ENCODE measurements at places on chromosomes 4 and X.

- no peak for DNase-seq
Measured at GRCh38 chrX:30027636-30028035, 187.7 kb upstream of the MAGEB2 start.

- no peak for DNase-seq
Measured at GRCh38 chr4:7721984-7722551, 217.6 kb downstream of the AFAP1 start.

- no peak for DNase-seq
Measured at GRCh38 chr4:148834804-148835631, 392.8 kb upstream of the NR3C2 start.

DNA sequence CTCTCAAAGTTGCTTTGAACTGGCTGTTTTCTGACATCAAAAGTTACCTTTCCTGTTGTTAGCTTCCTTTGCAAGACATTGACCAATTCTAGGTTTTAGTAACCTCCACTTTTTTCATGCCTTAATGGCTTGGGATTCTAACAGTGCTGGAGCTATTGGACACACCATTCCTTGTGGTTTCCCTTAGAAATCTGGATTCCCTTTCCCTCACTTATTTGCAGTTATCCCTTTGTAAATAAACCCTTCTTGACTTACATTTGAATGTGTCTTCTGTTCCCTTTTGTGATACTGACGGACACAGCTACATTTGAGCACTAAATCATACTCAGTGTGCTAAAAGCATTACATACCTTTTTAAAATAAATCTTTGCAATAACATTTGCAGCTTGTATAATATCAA is 1927.6 kb upstream of the IGFBP7 start:
- no peak for DNase-seq

DNA sequence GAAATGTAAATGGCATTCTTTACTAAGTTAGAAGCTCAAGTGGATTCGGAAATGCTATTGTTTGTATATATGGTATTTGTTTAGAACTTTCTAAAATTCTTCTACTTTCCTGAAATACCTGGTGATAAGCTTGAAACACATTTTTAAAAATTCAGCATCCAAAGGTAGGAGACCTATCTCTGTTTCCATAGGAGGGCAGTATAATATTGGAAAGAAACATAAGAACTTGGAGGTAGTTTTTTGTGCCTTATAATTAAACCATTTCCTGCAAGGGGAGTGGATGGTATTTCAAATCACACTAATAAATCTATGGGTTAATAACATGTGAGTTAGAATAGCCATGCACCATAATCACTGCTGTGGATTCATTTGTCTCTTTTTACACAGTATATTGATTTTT is 217.4 kb upstream of the AADAT start:
- no peak for DNase-seq

DNA sequence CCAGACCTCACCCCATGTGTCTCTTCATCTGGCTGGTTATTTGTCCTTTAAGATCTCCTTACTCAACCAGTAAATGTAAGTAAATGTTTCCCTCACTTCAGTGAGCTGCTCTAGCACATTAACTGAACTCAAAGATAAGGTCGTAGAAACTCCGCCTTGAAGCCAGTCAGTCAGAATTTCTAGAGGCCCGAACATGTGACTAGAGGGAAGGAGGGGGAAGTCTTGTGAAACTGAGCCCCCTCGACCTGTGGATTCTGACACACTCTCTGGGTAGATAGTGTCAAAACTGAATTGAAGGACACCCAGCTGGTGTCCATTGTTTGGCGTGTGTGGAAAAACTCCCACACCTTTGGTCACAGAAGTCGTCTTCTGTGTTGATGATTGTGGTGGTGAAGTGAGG is 933.9 kb downstream of the ADGRL3 start:
- DNase-seq, result no peak

DNA sequence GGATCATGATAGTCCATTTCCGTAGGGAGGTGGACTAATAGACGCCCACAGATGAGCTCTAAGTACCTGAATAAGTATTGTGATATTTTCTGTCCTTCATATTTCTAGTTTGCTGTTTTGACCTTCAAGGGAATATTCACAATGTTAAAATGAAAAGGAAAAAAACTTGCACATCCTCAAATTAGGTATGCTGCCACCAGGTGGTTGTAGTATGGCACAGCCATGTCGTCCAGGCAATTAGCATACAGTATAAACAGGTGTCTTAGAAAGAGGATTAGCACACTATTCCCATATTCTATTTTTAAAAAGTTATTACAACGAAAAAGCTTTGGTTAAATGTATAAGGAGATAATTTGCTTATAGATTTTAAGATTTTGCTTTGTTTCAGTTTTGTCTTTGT is 802.0 kb downstream of the RPA4 start:
- no peak for DNase-seq

GRCh38 chrX:20591246-20591645 is 324.5 kb upstream of the RPS6KA3 start:
- DNase-seq, result no peak

GRCh38 chr4:55524844-55525571 is 21.7 kb downstream of the CLOCK start:
- no peak for DNase-seq

- DNase-seq, result no peak
Measured at GRCh38 chr4:168293386-168293975, 25.1 kb downstream of the DDX60 start.

Data from GM06990 (cell line).